Caco-2 (cell line): ENCODE measurements at places on chromosomes 13 and 19. TPM values are rescaled to one million over a fixed set of nuclear protein-coding genes. Genes with fewer than 3 reads are reported as not detected.
A peak's percentile ranks its signal among the peaks of the same experiment; 100 is the strongest.

DNA sequence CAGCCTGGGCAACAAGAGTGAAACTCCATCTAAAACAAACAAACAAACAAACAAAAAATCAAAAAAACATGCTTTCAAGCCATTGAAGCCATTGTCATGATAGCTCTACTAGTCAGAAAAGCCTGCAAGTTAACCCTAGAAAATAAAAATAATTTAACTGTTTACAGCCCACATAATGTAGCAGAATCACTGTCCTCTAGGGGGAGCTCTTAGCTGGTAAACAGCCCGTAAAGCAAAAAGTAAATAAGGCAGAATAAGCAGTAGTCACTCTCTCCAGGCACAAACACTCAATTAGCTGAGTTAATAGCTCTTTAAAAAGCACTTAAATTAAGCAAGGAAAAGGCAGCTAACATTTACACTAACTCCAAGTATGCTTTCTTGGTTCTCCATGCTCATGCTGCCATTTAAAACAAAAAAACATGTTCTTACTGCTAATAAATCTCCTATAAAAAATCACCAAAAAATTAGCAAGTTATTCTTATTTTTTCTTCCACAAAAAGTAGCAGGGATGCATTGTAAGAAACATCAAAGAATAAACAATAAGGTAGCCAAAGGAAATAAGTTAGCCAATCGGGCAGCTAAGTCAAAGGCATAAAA lies 11.3 kb downstream of the LILRB4 start:
- peak; percentile 23 for DNase-seq

DNA sequence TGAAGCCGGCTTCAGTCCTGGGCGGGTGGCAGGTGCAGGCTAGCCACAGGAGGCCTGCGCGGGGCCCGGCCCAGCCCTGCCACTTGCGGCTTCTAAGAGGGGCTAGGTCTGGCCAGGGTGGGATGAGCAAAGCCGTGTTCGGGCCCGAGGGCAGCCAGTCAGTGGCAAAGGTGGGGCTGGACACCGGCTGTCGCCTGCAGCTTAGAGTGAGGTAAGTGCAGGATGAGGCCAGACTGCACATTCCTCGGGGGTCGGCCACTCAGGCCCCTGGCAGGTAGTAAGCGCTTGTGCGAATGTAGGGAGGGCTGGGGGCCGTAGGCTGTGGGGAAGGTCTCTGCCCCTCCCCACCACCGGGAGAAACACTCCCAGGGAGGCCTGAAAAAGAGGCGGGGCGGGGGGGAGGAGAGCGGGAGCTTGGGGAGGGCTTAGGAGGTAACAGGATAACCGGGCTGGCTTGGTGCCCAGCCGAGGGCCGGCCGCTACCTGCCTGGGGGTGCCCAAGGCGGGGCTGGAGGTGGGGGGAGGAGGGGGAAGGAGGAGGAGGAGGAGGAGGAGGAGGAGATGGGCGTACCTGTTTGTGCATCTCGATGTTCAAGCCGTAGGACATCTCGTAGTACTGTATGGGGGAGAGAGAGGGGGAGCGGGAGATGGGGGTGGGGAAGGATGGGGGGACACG lies 6.4 kb downstream of the TLE5 start:
- DNase-seq, result no peak

DNA sequence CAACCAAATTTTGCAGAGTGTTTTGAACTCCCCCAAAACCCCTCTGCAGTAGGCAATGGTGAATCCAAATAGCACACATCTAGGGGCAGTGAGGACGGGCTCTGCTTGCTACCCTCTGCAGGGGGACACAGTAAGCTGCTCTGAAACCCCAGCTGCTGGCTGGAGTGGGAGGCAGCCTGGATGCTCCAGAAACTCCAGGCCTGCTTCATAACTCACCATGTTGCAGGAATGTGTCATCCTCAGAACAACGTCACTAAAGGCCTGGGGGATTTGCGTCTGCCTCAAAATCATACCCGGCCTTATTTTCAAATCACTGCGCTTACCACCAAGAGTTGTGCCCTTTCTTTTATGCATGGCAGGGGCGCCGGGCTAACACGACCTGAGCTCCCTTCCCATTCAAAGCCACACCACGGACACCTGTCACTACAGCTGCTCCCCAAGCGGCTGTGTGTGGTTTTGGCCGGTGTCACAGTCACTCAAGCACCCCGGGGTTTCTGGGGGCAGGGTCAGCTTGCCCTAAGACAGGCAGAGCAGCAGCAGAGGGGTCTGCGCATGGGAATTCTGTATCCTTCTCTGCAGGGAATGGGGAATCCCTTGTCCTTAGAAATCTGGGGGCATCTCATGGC lies 93.9 kb downstream of the TSHZ3 start:
- no peak for DNase-seq

MBD3L2 gene
- total RNA-seq, result not detected in 2 replicates

DNA sequence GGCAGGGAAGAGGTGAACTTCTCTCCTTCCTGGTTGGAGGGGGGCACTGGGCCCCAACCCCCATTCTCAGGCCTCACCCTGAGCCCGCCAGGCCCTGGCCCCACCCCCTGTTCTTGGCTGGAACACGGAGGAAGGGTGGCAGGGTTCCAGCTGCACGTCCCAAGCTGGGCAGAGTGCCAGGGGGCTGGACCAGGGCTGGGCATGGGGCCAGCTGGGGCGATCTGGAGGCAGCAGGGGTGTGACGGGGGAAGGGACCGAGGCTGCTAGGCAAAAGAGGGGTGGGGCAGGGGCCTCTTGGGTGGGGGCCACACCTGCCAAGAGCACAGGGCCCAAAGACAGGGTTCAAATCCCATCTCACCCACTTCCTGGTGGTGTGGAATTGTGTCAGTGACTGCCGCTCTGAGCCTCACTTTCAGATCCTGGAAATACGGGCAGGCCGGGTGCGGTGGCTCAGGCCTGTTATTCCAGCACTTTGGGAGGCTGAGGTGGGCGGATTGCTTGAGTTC lies 2.2 kb downstream of the HIF3A start:
- DNase-seq, result no peak
